ENCODE measurements at places on chromosomes 5 and 9.

DNA sequence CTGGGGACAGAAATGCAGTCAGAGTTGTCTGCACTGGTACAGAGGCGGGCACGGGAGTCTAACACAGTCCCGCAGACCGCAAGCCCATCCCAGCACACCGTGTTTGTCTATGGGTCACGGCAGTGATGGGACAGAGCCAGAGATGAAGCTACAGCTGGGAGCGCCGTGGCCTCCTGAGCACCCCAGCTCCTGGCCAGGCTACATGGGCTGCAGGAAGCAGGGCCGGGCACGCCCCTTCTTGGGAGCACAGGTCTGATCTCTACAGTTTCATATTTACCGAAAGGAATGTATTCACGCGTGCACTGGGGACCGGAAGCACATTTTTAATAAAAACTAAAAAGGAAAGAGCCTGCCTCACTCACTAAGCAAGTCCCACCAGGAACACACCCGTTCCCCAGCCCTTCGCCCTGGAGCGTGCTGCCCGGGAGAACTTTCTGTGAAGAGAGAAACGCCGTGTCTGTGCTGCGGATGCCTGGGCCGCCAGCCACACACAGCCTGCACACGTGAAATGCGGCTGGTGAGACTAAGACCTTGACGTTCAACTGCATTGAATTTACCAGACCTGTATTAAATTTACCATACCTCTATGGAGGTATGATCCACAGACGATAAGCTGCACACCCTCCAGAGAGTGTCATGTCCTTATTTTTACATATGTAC lies 81.1 kb downstream of the VAV2 start:
- no peak for DNase-seq

- DNase-seq = no peak
These were observed 9.7 kb upstream of the CYSTM1 start for GRCh38 chr5:140165101-140165922.

- no peak for DNase-seq
These were observed 47.9 kb upstream of the SMAD5 start for GRCh38 chr5:136084698-136085097.

GRCh38 chr5:34916518-34916917 lies 1.0 kb downstream of the BRIX1 start:
- DNase-seq = no peak

DNA sequence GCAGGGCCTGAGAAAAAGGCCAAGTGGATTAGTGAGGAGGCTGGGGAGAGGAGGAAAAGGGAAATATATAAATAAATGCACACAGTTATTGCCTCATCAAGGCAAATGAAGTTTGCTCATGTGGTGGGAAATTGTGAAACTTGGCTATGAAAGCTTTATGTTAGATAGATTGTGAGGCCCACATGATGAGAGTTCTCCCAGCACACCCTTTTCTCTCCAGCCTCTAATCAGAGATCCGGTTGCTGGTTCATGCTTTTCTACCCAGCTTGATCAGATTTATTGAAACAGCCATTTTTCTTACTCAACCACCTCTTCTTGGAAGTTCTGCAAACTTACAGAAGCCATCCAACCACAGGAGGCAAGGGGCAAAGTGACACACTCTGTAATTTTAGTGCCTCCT lies 125.8 kb upstream of the KLF4 start:
- DNase-seq = no peak

GRCh38 chr5:62134811-62135210 lies 171.2 kb upstream of the KIF2A start:
- no peak for DNase-seq

GRCh38 chr5:15926586-15926985 lies 253.0 kb downstream of the MARCHF11 start:
- no peak for DNase-seq

GRCh38 chr5:172876578-172876977 lies 42.5 kb downstream of the ERGIC1 start:
- DNase-seq = no peak

Measured in stimulated activated CD4-positive, alpha-beta T cell treated with anti-CD3 and anti-CD28 coated beads, Interleukin-4, amount 100 ng/mL, for 4 hours (primary cell).